ENCODE measurements at places on chromosomes 12 and 14.

GRCh38 chr14:104855532-104856090, 9.5 kb upstream of the CEP170B start:
- DNase-seq = no peak

- no peak for DNase-seq
Measured at GRCh38 chr12:100058482-100059029, 73.8 kb upstream of the ANKS1B start.

GRCh38 chr12:66149702-66150398, 19.3 kb upstream of the LLPH start:
- DNase-seq = peak; percentile 74

- DNase-seq = no peak
Measured at GRCh38 chr12:98355322-98355721, 160.1 kb upstream of the TMPO start.

DNA sequence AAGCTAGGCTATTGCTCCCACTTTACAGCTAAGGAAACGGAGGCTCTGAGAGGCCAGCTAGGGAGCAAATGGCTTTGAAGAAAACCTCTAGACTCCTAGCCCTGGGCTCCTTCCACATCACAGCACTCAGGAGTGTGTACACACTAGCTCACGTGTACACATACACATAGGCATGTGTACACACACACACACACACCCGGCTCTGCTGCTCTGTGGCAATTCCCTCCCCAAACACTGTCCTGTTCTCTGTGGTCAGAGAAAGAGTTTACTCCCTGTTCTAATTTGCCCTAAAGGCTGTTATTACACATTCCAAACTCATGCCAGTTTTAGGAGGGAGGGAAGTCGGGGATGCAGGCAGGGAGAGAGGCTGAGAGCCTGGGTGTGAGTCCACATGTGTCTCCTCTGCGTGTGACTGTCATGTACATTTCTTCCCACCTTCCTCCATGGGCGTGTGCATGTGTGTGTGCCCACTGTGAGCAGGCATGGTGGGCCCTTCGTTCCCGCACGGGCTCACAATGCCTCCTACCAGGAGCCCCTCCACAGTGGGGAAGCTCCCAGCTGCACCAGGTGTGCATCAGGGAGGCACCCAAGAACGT, 14.2 kb downstream of the TRPV4 start:
- no peak for DNase-seq

GRCh38 chr12:25553098-25553497, at the start of gene LMNTD1:
LMNTD1 (minus strand) TSS chr12:25553283; CDS start chr12:25552959, 324 bp downstream.
- DNase-seq = no peak

GRCh38 chr14:80223696-80224465, 12.6 kb upstream of the DIO2 start:
- no peak for DNase-seq

DNA sequence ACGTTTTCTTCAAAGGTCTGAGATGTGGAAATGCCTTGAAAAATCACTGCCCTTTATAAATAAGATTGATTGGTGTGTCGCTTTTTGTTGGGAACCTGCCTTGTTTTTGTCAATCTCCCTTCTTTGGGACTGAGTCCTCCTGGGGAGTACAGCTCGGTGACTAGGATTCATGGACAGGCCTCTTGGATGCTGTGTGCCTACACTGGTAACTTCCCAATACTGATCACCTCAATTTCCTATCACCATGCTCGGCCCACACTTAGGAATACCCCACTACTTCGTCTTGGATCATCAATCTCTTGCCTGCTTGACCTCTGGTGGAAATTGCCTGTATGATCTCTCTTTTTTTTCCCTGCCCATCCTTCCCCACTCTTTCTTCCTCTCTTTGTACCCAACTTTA, 34.2 kb downstream of the NTN4 start:
- no peak for DNase-seq

DNA sequence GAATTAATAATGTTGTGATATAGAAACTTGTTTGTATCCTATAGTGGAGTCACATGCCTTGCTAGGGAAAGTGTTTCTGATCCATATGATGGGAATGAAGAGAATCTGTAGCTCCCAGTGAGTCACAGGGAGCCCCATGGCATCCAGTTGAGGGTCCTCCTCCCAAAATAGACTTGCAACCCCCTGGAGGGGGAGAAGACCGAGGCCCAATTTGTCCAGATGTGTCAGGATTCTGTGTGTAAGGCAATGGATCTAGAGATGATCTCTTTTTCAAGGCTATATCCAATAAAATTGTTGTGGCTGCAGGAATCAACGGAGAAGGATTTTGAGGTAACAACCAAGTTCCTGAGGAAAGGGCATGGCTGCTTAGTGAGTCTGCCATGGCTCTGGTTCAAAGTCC, 121.8 kb downstream of the BCL11B start:
- no peak for DNase-seq

GRCh38 chr12:58521152-58521551, 399.2 kb downstream of the LRIG3 start:
- no peak for DNase-seq

DNA sequence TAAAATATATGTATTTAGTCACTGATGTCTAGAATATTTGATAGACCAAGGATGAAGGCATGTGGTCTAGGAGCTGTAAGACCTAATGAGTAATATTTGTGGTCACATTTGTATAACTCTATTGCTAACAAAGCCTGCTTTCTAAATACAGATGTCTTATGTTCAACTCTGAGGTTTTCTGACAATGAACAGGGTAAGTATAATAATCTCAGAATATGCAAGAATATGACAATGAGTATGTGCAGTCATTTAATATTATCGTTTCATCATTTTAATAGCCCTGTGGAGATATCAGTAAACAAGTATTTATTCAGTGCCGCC, 389.6 kb downstream of the LRIG3 start:
- no peak for DNase-seq

- no peak for DNase-seq
Measured at GRCh38 chr12:76590131-76590530, 30.6 kb upstream of the OSBPL8 start.

GRCh38 chr14:101066826-101067510, 163.4 kb upstream of the RTL1 start:
- no peak for DNase-seq

- no peak for DNase-seq
Measured at GRCh38 chr12:118025168-118025567, 8.7 kb downstream of the RFC5 start.

DNA sequence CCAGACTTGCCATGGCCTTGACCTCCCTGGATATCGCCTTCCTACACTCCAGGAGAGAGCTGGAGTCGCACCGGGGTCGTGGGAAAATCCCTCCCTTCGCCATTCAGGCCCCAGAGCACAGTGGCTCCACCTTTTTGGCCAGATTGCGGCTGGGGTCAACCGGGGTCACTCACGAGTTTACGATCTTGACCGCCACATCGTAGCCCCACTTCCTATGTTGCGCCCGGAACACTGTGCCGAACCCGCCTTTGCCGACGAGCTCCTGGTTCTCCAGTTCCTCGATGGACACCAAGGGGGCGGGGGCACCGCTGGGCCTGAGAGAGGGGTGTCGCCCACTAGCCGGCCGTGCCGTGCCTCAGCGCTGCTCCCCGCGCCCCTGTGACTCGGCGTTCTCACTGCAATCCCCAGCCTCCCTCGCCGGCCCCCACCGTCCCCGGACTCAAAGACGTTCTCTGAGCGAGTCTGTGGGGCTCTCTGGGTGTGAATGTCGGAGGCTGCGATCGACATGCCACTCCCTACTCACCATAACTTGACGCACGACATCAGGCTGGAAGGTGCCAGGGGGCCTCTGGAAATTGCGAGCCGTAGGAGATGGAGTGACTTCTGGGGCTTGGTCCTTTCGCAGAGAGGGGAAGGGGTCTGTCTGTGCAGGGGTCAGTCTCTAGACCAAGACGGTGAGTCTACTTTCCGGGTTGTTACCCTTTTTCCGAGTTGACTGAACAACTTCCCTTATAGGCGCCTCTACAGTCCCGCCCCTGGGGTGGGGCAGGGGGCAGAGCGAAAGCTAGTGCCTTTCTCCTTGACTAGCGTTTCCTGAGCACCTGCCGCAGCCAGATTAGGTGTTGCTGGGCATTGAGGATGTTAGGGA, at the start of gene RIPK3:
RIPK3 (minus strand) TSS at position 708 of the 868 bp plus-strand sequence; CDS start at position 543, 165 bp downstream.
- DNase-seq = peak; percentile 43

GRCh38 chr12:108131657-108132126, 2.6 kb downstream of the WSCD2 start:
- DNase-seq = no peak

GRCh38 chr12:79373896-79374499, 316.8 kb downstream of the PAWR start:
- DNase-seq = peak; percentile 32

- DNase-seq = peak; percentile 45
Measured at GRCh38 chr12:29921307-29921706, 137.6 kb upstream of the TMTC1 start.

GRCh38 chr12:69936766-69937165, 111.7 kb downstream of the MYRFL start:
- no peak for DNase-seq

- peak; percentile 81 for DNase-seq
Measured at GRCh38 chr12:3752741-3753486, at the start of gene CRACR2A. CRACR2A (minus strand) TSS chr12:3753109; CDS start chr12:3696999, 56,110 bp downstream.

DNA sequence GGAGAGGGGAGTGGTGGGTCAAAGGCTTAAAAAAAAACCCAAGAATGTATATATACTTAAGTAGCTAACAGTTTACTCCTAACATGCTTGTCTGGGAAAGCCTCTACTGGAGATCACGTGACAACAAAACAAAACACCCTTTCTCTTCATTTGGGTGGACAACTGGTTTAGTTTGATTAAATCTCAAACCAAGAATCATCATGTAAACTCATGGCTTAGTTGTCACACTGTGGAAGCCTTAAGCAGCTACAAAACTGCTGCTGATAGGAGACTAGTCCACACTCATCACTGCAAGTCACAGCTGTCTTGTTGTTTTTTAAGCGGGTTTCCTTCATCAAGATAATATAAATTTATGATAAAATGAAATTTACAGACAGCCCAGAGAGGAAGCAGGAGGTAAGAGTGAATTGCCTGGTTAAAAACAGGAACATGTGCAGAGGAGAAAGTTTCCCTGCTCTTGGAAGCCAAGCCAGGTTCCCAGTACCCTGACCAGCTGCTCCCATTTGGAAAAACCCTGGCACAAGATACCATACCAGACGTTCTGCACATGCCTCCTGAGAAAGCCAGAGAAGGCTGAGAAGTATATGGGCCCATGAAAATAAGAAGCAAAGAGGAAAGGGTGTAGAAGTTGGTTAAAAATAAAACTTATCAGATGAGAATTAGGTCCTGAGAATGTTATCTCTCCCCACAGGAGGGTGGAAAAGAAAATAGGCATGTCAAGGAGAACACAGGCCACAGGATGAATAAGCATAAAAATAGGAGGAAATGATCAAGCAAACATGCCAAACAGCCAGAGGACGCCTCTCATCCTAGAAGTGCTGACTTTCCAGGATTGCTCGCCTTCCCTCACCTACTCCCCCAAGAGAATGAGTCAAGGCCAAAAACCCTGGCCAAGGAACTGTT, 34.0 kb downstream of the EGLN3 start:
- DNase-seq = peak; percentile 83

DNA sequence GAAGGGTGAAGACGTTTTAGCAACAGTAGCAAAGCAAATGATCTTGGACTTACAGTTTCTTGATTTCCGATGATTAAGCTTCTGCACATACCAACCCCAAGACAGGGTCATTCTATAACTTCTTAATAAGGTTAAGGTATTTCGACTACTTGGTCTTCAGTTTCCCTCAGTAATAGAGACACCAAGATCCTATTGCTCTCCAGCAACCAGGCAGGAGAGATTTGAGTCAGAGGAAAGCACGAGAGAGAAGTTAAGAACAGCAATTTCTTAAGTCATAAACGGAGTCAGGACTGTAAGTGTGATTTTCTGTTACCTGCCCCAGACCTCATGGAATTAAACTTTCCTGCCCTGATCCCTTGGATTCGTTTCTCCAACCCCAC, 215.6 kb downstream of the TTC8 start:
- DNase-seq = no peak

DNA sequence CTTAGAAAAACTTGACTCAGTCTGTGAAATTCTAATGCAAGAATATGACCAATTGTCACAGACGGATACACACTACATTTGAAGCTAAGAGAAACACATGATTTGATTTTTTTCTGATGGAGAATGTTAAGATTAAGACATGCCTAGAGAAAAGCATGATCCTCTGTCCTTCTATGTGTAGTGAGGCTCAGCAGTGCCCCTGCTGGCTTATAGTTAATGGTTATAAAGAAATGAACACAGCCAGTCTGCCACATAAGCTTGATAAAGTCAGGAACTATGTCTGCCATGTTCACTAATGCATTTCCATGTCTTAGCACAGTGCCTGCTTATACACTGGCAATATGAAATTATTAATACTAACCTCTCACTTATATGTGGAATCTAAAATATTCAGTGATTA, 168.1 kb upstream of the DAAM1 start:
- DNase-seq = peak; percentile 21

GRCh38 chr12:22899184-22899583, 274.2 kb downstream of the ETNK1 start:
- peak; percentile 77 for DNase-seq

GRCh38 chr12:121610239-121611149, 15.8 kb upstream of the ORAI1 start:
- DNase-seq = no peak

DNA sequence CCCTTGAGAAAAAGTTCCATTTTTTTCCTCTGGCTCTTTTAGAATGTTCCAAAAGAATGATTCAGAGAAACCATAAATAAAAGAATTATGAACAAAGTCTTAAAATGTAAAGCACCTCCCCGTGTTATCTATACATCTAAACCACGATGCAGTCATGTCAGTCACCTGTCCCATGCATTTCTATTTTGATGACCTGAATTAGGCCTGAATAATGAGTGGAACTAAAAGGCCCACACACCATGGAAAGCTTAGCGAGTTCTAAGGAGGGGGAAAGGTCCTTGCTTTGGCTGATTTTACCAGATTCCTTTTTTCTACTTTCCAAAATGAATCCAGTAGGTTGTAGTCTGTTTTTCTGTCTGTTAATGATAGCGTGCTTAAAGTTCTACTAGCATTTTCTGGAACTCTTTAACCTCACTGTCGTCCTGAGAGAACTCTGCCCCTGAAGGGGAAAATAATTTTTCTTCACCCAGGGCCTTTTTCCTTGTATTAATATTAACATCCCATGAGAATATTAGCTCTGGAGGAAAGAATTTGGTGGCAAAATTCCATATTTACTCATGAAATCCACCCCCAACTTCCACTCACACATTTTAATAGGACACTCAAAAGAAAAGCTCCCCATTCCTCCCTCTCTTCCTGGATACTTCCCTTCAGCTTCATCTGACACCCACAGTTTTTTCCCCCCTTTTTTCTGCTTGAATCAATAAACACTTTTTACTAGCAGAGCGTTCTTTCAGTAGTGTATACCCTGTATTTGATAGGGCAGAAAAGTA, 266.3 kb upstream of the DIO2 start:
- no peak for DNase-seq

DNA sequence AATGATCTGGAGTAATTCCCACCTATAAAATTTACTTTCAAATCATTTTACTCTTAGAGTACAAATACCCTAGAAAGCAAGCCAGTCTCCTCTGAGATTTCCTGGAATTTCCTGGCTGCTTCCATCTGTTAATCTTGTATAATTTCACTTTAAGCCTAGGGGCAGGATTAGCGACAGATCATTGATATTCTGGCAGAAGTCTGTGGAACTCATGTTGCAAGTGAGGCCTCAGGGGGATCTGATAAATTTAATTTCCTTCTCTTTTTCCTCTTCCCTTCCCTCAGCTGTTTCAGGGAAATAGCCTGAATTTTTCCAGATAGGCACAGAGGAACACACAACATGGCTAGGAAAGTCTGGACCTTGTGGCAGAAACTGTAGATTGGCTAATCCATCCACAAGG, 5.9 kb upstream of the KRT6A start:
- no peak for DNase-seq

- DNase-seq = no peak
Measured at GRCh38 chr12:1638203-1638602, 9.2 kb downstream of the WNT5B start.

- DNase-seq = peak; percentile 37
Measured at GRCh38 chr14:101120641-101121507, 217.4 kb upstream of the RTL1 start.
